ENCODE measurements at places on chromosomes 7 and 10.

- DNase-seq = no peak
Measured at GRCh38 chr7:140619176-140619575, 21.4 kb downstream of the DENND2A start.

DNA sequence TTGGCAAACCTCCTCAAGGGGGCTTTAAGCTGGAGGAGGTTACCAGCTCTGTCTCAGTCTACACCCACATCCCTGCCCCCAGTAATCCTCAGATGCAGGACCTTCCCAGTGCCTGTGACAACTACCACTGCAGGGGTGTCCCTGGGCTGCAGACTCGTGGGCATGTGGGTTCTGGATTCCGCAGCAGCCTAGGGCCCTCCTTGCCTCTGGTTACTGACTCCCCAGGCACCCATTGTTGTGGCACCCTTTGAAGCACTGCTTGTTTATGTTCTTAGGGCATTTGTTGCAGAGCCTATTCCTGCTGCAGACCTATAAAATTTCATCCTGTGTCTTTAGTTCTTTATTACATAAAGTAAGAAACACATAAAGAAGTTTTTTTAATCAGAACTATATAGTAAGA, 51.1 kb upstream of the GJD4 start:
- no peak for DNase-seq

DNA sequence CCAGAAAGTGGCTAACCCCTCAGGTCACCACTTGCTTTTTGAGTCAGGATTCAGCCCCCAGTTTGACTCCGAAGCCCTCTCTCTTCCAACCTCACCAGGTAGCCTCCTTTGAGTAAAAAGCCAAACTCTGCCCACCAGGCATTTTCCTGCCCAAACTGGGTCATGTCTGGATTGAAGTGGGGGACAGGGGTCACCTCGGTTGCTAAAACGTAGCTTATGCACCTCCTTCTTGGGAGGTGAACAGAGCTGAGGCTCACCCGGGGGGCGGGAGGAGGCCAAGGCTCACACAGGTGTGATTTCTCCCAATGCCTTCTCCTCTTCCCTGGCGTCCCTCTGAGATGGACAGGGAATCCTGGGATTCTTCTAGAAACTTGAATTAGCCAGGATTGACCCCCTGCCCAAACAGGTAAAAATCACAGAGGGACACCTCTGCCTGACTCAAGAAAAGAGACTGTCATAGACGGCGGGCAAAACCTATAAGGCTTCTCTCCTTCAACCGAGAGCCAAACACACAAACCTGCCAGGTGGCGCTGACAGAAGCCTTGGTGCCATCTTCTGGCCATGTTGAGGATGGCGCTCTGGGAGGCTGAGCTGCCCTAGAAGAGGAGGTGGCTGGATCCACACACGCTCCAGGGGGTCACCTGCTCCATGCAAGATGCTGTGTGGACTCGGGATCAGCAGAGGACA, 51.6 kb downstream of the PRLHR start:
- peak; percentile 7 for DNase-seq

GRCh38 chr10:109957092-109957797, 33.9 kb upstream of the XPNPEP1 start:
- no peak for DNase-seq

DNA sequence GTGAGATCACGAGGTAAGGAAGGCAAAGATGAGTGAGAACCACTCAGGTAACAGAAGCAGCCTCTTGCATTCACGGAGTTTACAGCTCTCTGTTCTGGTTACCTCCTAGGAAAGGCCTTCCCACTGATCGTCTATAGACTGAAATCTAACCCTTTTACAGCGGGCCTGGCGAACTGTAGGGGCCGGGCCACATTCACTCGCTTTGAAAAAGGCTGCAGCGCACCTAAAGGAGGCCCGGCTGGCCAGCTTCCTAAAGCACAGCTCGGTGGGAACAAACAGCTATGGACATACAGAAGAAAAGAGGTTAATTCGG, 565 bp downstream of the ATP5MK start:
- peak; percentile 19 for DNase-seq

DNA sequence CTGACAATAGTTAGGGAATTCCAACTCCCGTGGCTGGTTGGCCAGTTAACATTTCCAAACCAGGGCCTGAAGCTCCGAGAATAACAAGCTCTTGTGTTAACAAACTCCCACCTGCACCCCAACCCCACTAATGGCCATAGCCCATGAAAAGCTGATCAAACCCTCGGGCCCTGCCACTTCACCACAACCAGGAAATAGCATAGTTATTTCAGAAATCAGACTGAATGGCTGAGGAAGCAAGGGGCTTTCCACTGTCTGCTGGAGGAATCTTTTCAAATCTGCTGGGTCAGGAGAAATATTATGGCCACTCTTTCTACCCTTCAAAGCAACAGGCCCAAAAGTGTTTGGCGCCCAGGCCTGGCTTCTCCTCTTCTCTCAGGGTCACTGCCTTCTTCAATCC, 145.6 kb downstream of the GLCCI1 start:
- no peak for DNase-seq

- DNase-seq = no peak
Measured at GRCh38 chr10:75814014-75814413, 382.6 kb downstream of the LRMDA start.

DNA sequence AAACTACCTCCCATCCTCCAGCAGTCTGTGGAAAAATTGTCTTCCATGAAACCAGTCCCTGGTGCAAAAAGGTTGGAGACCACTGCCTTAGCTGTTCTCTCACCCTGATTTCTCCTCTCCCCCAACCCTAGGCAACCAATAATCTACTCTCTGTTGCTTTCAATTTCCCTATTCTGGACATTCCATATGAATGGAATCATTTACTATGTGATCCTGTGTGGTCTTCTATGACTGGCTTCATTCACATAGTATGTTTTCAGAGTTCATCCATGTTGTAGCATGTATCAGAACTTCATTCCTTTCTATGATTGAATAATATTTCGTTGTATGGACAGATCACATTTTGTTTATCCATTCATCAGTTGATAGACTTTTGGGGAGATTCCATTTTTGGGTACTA, 38.3 kb upstream of the DLG5 start:
- DNase-seq = no peak

DNA sequence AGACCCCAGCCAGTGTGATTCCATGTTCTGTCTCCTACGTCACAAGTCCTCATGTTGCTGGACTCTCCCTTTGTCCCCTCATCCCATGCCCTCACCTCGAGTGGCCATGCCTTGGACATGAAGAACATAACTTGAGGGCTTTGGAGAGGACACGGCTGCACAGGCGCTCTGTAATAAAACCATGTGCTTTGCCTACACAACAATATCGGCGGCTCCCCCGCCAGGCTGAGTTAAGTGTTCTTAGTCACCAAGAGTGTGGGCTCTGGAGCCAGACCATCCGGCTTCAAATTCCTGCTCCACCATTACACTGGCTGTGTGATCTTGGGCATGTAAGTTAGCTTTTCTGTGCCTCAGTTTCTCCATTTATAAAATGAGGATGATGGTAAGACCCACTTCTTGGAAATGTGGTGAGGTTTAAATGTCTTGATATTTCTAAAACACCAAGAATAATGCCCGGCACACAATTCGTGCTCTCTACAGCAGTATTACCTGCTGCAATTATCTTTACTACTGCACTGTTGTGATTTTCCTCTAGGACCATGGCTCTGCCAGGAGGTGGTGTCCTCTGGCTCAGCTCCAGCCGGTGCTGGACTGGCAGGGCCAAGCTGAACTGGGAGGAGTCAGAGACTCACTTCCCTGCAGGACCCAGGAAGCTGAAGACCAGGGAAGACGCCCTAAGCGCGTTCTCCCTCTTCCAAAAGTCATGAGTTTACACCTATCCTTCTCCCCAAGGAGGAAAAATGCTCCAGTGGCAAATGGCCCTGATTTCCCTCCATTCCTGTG, 15.7 kb downstream of the SLIT1 start:
- DNase-seq = no peak

- DNase-seq = no peak
Measured at GRCh38 chr10:80277016-80277415, 12.4 kb downstream of the MAT1A start.

Data from astrocyte of the spinal cord (primary cell).